Non-pigmented ciliary epithelial cell (primary cell): ENCODE measurements at places on chromosomes 1 and 21.

- DNase-seq: no peak
Measured at GRCh38 chr1:244674446-244674845, 21.5 kb downstream of the DESI2 start.

DNA sequence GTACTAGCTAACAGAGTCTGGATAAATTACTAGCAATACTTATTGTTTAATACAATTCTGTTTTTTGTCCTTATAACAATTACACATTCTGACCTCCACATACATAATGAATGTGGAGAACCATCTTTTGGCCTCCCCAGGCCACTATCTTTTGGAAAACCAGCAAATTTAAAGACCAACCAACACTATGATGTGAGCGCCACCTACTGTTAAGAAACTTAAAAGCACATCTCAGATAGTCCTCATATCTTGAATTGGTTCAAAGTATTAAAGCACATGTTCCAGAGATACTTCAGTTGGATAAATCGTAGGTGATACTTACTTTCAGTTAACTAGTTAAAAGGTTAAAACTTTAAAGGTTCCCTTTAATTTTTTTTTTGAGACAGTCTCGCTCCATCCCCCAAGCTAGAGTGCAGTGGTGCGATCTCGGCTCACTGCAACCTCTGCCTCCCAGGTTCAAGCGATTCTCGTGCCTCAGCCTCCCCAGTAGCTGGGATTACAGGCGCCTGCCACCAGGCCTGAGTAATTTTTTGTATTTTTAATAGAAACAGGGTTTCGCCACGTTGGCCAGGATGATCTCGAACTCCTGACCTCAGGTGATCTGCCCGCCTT, 29.3 kb upstream of the USP1 start:
- peak; percentile 20 for DNase-seq

DNA sequence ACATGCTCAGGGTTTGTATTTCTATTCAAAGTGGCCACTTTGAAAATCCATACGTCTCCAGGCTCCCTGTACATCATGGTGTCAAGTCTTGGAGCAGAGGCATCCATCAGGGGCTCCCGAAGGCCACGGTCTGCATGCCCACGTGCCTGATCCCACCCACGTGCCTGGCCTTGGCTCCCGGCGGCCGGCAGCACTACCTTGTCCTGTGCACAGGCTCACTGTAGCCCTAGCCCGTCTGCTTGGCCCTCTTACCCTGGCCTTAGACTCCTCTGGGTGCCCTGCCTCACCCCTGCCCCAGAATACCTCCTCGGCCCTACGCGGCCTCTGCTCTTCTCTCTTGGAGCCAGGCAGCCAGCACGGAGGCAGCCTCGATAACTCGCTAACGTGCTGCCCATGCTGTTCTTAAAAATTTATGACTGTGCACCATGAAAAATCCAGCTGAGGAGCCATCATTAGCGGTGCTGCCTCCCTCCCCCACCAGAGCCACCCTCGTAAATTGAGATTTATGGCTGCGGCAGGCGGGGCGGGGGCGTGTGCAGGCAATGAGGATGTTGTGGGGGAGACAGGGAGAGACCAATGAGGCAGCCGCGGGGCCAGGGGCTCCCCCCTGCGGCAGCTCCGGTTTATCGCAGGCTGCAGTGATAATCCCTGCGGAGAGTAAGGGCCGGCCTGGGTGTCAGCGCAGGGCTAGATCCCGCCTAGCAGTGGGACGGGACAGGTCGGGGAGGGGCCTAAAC, 24.6 kb downstream of the DMAP1 start:
- no peak for DNase-seq

- peak; percentile 49 for DNase-seq
Measured at GRCh38 chr1:172451002-172451443, 7.2 kb upstream of the PIGC start.

- no peak for DNase-seq
Measured at GRCh38 chr1:70966018-70966638, 81.5 kb downstream of the PTGER3 start.

GRCh38 chr1:209609791-209610630, 26.5 kb downstream of the CAMK1G start:
- DNase-seq: no peak

DNA sequence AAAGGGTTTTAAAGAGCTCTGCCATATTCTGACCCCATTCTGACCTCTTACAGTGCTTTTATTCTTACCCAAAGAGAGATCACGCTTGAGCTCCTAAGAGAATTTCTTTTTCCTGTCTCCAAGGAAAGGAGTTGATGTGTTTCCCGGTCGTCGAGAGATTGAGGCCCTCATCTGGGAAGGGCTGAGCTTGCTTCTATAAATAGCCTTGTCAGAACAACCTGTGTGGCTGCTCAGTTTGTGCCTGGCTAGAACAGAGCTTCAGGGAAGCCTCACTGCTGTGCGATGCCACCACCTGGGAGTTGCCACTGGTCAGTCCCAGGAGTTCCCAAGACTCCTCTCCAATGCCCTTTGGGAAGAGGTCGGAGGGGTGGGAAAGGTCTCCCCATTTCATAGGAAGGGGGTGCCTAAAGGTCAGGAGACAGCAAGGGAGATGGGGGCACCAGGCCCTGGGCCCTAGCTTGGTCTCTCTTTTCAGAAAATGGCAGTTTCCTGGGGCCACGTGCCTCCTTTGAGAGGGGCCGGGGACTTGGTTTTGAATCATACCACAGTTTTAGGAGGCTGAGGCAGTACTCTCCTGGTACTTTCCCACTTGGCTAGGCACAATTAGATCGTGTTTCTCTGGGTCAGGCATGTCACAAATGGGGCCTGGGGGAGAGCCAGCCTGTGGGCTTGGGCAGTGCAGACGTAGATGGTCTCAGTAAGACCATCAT, 52.1 kb downstream of the EIF2D start:
- DNase-seq: no peak

- no peak for DNase-seq
Measured at GRCh38 chr1:9903801-9904527, 6.1 kb downstream of the CTNNBIP1 start.

DNA sequence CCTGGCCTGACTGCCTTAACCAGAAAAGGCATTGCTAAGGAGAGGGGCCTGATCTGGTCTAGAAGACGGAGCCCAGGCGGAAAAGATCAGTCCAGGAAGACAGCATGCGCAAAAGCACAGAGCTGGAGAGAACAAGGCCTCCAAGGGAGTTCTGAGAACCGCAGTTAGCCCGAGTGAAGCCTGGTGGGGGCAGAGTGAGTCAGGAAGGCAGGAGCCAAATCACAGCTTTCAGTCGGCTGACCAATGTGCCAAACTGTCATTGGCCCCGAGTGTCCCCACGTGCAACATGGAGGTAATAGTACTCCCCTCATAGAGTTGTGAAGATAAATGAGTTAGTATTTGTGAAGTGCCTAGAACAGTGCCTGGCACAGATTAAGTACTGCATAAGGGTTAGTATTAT, 1.2 kb upstream of the TSPAN2 start:
- no peak for DNase-seq

DNA sequence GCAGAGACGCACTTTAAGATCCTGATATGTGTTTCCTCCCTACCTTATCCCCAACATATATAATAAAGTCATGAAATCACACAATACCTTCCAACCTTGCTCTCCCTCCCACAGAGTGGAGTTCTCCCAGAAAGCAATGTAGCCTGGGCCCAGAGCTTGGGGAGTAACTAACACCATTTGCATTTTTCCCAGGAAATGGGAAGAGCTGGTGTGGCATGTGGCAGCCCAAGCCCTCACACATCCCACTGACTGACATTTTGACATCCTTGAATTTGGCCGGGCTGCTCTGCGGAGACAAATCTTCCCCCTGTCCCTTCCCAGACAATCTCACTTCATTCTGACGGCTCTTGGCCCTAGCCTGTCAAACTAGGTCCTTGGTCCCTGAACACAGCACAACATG, 37.0 kb upstream of the ATP2B4 start:
- DNase-seq: no peak

GRCh38 chr1:37947364-37947763, 511 bp upstream of the INPP5B start:
- no peak for DNase-seq

GRCh38 chr1:164310166-164310565, 248.8 kb upstream of the PBX1 start:
- peak; percentile 19 for DNase-seq

GRCh38 chr1:205849619-205850355, at the start of gene PM20D1:
Gene PM20D1 (minus strand): TSS chr1:205850132. CDS start chr1:205850072, 60 bp downstream.
- peak; percentile 8 for DNase-seq

DNA sequence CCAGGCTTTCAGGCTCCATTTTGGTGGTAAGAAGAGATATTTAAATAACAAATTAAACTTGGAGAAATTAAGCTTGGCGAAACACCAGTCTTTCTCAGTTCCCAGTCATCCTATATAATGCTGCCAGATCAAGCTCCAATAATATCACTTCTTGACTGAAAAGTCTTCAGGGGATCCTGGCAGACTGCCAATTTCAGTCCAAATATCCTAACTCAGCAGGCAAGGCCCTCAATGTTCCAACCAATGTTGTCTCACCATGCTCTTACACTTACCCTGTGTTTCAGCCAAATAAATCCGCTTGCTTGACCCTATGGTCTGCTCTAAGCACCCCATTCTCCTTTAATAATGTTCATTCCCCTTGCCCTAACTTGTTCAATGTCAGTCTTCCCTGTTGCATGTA, 39.9 kb upstream of the BCL10 start:
- DNase-seq: no peak

DNA sequence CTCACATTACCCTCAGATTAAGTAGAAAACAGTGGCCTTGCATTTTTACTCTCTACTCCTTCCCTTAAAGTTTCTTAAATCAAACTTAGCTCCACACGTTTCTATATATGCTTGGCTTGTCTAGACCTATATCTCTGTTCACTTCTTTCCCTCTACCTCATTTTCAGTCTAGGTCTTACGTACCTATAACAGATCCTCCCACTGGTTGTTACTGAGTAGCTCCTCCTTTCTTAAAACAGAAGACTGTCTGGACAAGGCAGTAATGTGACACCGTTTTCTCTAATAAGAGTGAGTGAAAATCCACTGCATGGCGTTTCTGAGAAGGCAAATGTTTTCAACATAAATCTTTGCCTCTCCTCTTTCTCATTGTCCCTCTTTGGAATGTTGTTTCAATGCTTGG, 211.7 kb upstream of the POGK start:
- no peak for DNase-seq

DNA sequence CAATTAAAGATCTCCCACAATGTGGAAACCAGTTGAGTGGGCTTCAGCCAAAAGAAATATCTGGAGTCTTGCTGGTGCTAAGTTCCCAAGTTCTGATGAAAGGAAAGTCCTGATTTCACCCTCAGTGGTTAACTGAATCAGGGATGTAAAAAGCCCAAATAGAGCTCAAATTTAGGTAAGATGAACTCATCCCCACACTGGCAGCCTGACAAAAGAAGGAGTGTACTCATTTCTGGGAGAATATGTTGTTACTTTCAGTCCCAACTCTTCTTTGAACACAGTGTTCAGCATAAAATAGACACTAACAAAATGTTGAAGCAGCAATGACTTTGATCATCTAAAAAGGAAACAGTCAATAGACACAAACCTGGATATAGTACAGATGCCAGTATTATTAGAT, 91.7 kb downstream of the CHRM3 start:
- no peak for DNase-seq

DNA sequence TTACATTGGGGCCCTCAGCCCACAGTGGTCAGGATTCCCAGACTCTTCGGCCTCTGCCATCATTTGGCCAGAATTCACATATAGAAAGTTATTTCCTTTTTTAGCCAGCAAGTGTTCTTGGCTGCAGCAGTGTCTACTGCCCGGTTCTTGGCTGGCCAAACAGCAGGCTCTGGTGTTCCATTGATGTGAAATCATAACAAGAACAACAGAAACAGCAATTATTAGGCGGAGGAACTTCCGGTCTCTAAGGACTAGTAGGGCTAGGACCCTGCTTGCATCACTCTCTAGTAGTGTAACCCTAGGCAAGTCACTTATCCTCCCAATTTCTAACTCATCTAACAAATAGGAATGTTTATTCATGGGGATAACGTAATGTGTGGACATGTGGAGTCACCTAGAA, 8.7 kb upstream of the GJA5 start:
- DNase-seq: no peak

- no peak for DNase-seq
Measured at GRCh38 chr1:200298242-200298641, 111.6 kb downstream of the ZNF281 start.

DNA sequence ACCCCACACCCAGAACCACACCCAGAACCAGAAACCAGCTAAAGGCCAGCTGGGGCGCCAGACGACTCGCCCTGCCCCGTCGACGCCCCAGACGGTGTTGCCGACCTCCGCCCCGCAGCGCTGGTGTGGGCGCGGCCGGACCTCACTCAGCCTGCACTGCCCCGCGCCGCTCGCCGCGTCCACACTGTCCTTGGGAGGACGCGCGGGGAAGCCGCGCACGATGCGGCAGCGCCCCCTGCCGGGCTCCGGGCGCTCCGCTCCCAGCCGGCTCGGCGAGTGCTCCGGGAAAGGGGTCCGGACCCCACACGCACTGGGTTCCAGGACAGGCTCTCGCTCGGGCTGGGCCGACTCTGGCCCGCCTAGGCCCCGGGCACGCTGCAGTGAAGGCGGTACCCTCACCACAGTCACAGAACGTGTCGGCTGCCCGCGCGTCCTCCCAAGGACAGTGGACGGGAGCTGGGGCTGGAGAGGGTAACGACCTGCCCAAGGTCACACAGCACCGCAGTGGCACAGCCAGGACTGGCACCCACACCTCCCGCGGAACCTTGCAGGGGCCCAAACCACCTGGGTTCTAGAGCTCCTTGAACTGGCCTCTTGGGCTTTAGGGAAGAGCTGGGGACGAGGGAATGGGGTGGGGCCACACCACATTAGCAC, 90.2 kb downstream of the DMRTA2 start:
- DNase-seq: no peak

GRCh38 chr1:17098446-17099317, 20.6 kb downstream of the PADI2 start:
- no peak for DNase-seq

GRCh38 chr1:204170494-204171155, 4.5 kb upstream of the REN start:
- DNase-seq: no peak

DNA sequence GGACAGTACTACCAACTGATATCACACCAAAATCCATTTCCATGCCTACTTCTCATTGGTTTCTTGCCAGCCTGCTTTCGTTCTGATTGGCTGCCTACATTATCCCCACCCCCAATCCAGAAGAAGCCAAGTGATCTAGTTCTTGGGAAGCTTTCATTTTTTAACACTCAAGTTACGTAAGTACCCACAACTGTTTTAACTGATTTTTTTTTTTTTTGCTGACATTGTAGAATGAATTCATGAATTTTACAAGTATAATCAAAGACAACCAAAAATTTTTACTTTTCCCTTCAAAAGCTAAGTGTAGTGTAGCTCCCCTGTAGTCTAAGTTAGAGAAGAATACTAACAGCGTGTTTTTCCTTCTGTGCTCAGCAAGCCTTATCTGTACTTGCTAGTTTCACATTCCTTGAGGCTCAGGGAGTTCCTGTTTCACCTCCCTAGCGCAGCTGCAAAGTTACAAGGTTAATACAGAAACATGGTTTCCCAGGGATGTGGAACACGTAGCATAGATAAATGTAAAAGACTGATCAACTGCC, at the start of gene SLC9C2:
SLC9C2 (minus strand) TSS at position 17 of the 536 bp plus-strand sequence. CDS start 1,296 bp downstream, outside the sequence.
- DNase-seq: peak; percentile 4

- DNase-seq: no peak
Measured at GRCh38 chr21:37207441-37208009, 59.6 kb downstream of the VPS26C start.

- no peak for DNase-seq
Measured at GRCh38 chr1:167927046-167927754, 9.3 kb upstream of the DCAF6 start.
